Stimulated activated naive B cell treated with anti-CD40 and anti-IgM and Interleukin-4, amounts not matched to agents 10 μg/mL and 1 μg/mL and 100 μg/mL, for 72 hours (primary cell): ENCODE measurements at places on chromosomes 11 and 22.

DNA sequence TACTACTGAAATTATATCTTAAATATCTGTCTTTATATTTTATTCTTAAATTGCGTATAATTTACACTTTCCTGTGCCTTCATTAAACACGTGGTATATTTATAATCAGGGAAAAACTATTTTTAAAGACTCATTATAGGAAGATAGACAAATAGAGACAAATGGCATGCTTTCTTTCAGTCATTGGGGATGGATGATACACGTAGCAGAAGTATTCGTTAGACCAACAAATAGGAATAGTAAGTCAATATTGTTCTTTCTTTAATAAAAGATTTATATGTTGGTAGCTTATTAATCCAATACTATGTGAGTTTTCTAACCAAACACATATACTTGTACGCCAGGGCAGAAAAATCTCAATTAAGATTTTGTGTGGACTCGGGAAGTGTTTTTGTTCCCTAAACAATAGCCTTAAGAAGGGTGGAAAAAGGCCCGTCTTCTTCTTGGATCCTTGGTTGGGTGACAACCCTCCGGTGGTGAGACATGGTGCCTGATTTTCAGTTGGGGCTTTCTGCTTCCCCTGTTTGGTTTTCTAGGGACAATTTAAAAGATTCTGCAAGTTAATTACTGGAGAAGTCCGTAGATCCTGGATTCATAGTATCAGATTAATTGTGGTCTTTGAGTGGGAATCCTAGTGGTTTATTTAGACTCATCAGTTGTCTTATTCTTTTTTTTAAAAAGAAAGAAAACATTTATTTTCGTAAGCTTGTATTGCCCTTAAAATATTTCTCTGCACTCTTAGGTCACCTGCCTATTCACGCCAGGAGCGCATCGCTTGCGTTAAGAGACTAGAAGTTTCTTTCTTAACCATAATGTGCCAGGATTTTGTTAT lies 83.5 kb upstream of the WNT7B start:
- DNase-seq: no peak

- no peak for DNase-seq
Measured at GRCh38 chr11:111870522-111870885, 877 bp downstream of the ALG9 start.

- no peak for DNase-seq
Measured at GRCh38 chr11:71293961-71294782, 41.8 kb upstream of the SHANK2 start.

DNA sequence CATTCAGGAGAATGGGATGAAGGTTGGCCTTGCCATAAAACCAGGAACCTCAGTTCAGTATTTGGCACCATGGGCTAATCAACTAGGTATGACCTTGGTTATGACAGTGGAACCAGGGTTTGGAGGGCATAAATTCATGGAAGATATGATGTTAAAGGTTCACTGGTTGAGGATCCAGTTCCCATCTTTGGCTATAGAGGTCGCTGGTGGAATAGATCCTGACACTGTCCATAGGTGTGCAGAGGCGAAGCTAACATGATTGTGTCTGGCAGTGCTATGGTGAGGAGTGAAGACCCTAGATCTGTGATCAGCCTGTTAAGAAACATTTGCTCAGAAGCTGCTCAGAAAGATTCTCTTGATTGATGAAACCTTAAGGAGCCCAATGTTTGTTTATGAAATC lies 5.7 kb downstream of the NF2 start:
- DNase-seq: no peak

DNA sequence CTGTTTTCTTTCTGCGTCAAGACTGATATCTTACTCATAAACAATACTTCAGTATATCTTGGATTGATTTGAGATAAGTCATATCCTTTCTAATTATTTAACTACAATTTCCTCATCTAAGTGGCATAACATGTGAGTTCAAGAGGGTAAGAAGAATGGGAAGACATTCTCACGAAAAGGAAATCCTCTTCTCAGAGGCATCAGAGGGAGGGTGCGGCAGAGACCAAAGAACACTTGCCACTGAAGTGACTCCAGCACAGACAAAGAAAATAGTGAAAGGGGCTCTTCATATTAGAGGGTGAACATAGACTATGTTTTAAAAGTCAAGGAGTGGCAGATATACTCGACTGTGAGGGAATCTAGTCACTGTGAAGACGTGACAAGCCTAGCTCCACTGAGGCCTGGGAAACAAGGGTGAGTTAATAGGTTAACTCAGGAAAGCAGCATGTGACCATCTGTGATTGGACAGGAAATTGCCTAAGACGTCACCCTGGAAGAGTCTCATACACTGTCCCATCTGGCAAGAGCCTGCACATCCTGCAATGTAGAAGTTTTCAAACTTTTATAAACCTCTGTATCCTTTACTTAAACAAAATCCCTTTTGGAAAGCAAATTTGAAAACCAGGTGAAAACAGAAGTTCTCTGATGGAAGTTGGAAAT lies 1.9 kb upstream of the MMP1 start:
- DNase-seq: no peak

DNA sequence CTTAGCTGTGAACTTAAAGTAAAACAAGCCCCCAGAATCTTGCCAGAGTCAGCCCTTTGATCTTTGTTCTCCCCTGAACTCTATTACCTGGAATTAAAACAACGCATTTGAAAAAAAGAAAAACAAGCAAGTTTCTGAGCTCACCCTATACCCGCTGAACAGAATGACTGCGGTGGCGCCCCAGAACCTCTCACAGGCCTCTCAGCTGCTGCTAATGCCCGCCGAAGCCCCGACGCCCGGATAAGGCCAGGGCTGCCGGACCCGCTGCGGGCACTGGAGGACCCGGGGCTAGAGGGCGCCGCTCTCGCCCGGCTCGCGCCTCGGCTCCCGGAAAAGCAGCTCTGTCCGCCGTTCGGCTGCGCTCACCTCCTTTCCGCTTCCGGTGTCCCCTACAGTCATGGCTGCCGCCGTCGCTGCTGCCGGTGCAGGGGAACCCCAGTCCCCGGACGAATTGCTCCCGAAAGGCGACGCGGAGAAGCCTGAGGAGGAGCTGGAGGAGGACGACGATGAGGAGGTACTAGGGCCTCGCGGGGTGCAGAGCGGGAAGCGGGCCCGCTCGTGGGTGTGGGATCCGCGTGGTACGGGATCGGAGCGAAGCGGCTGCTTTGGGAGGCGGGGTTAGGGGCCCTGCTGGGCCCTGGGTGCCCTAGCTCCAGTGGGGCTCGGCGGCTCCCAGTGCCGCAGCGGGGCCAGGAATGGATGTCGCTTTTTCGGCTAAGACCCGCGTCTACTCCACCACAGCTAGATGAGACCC lies at the start of gene TOMM22:
TSS of gene TOMM22 (plus strand) at position 376 of the 754 bp plus-strand sequence. CDS start at position 398, 22 bp downstream.
- peak; percentile 86 for DNase-seq

DNA sequence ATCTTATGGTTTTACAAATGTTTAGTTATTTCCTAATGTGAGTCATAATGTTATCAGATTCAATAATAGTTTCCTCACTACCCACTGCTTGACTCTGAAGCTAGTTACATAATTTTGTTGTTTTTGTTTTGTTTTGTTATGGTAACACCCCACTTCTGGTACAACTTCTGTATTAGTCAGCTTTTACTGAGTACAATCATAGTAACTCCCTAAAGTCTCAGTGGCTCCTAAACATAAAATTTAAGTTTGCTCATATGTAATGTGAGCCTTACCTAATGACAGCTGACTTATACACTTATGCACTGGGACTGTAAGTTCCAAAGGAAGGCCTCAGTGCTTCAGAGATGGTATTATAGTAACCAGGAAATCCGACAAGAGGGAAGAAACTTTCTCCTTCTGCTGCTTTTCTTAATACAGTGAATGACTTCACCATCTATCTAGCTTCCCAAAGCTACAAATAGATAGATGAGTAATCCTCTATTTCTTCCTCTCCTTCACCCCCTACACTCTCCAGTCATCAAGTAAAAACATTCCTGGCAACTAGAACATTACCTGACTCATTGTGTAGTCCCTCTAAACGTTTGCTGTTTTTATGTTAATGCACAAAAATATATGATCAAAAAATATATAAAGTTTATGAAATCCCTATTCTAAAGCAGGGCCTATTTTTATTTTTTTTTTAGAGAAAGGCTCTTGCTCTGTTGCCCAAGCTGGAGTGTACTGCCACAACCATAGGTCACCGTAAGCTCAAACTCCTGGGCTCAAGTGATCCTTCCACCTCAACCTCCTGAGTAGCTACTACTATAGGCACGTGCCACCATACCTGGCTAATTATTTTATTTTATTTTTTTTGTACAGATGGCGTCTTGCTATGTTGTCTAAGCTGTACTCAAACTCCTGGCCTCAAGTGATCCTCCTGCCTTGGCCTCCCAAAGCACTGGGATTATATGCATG lies 563.0 kb downstream of the SOX6 start:
- no peak for DNase-seq

DNA sequence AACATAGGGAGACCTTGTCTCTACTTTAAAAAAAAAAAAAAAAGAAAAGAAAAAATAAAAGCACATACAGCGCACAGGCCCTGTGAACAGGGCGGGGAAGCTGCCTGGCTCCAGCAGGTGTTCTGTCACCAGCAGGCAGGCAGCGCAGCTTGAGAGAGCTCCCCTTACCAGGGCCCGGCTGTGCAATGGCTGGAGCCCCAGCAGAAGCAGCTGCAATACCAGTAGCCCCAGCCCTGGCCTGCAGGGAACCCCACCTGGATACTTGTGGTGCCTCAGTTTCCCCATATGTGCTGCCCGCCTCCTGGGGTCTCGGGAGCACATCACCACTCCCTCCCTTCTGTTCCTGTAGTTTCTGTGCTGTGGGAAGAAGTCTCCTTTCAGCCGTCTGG lies 12.3 kb downstream of the TSPAN32 start:
- DNase-seq: no peak
